NCI-H510A treated with DMSO at 0.1 percent for 48 hours (cell line): ENCODE measurements at places on chromosomes 2 and 18.

DNA sequence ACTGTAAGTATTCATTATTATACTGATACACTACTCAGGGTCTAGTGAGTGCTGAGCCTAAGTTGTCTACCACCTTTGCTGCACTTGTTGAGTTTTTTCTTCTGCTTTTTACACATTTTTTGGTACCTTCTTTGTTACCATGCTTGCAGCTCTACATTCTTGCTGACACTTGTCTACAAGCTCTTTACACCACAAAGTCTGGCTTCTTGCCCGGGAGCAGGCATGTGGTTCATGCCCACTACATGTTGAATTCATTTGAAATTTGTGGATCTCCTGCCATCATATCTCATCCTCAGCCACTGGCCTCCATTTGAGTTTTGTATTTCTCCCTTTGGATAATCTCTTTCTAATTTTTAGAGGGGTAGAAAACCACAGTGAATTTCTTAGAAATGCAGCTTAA, 29.9 kb downstream of the IL18R1 start:
- DNase-seq, result no peak

- DNase-seq, result no peak
Measured at GRCh38 chr2:221343524-221343923, 228.6 kb downstream of the EPHA4 start.

GRCh38 chr2:163441603-163442002, 294.2 kb downstream of the FIGN start:
- DNase-seq, result no peak

GRCh38 chr2:84971510-84972206, 697 bp downstream of the KCMF1 start:
- no peak for DNase-seq

- DNase-seq, result no peak
Measured at GRCh38 chr2:158443606-158444005, 12.9 kb downstream of the CCDC148 start.

DNA sequence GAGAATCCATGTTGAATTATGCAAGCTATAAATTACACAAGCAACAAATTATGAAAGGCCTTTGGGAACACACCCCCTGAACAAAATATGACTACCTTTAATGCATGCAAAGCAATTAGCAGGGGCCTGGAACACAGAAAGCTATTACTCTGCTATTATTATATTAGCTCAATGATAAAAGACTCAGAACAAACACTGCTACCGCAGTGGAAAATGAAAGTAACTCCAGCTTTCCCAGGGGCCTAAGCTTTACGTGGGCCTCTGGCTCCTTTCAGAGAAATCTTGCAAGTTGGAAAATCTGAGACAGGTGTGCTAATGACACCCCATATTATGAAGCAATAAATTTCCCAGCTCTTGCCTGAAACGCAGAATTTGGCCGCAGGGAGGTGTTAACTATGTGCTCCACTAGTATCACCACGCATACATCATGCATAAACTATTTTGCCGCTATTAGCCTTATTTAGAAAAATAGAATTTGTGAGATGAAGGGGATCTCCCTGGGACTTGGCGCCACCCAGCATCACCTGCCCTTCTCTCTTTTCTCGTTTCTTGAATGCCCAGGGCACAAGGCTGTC, 321.6 kb upstream of the LYPD1 start:
- DNase-seq, result no peak
